Left lobe of liver (tissue), 2 donors: ENCODE measurements at places on chromosomes 2 and 18. TPM values are rescaled to one million over a fixed set of nuclear protein-coding genes. Genes with fewer than 3 reads are reported as not detected.

Gene TDRD15
- 0.93 TPM for total RNA-seq

Gene GAL3ST2
- 0.55 TPM for total RNA-seq

Gene GPR45
- not detected for total RNA-seq

Gene DYNAP
- not detected for total RNA-seq

Gene NAT8
- total RNA-seq, result 26.3 TPM

Gene CYS1
- 0.65 TPM for total RNA-seq

Gene COL4A4
- 2.1 TPM for total RNA-seq

Gene ZBTB7C
- 1.2 TPM for total RNA-seq

Gene CCDC68
- 4.6 TPM for total RNA-seq

Gene DPP4
- 15.2 TPM for total RNA-seq

Gene TRIM43B
- not detected for total RNA-seq

Gene IGFBP5
- 55.4 TPM for total RNA-seq

Gene UPP2
- total RNA-seq, result 0.91 TPM

Gene LRRFIP1
- total RNA-seq, result 33.6 TPM

Gene UCN
- total RNA-seq, result 2.2 TPM

Gene PIEZO2
- total RNA-seq, result 7.3 TPM
